Vagina (tissue), 2 donors: ENCODE measurements at places on chromosomes 3 and 15. TPM values are rescaled to one million over a fixed set of nuclear protein-coding genes. Genes with fewer than 3 reads are reported as not detected.

DNA sequence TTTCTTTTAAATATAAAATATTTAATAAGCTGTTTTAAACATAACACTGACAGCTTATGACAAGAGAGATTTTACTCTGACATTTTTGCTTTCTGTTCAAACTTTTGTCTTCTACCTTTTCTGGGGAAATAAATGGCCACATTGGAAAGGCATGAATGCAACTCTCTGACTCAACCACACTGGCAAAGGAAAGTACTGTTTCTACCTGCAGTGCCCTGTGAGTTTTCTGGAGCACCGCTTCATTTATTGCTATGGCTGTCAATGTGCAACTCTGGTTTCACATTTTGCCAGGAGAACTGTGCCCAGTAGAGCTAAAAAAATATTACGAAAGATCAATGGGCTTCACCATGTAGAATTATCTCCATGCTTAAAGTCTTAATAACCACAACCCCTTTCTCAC lies 15.1 kb downstream of the PDZRN3 start:
- DNase-seq, result no peak

CD200 gene
- total RNA-seq, result 3.9 TPM

- no peak for DNase-seq
Observed at GRCh38 chr3:18098960-18099587, 326.1 kb downstream of the SATB1 start.

DNA sequence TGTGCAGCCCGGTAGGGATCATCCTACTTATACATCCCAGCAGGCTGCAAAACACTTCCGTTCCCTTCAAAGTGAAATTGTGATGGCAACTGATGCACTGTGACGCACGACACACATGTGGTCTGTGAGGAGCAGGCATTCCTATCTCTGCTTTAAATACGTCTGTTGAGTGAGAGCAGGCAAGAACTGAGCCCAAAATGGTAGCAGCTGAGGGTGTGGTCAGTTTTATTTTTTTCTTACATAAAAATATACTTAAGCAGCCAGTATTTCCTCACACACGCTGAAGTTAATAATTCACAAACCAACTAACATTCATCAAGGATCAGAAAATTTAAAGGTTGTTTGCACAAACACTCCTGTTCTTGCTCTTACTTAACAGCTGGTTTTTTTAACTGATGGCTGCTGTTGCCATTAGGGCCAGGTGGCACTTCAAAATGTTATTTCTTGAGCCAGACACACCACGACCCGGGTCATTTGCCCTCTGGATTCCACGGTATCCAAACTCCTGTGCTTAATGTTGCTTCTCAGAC lies 23.9 kb downstream of the LRIG1 start:
- DNase-seq, result no peak

GRCh38 chr3:48596676-48597407 lies 1.7 kb upstream of the COL7A1 start:
- no peak for DNase-seq

- no peak for DNase-seq
Observed at GRCh38 chr3:142940000-142940399, 23.5 kb downstream of the PAQR9 start.

DNA sequence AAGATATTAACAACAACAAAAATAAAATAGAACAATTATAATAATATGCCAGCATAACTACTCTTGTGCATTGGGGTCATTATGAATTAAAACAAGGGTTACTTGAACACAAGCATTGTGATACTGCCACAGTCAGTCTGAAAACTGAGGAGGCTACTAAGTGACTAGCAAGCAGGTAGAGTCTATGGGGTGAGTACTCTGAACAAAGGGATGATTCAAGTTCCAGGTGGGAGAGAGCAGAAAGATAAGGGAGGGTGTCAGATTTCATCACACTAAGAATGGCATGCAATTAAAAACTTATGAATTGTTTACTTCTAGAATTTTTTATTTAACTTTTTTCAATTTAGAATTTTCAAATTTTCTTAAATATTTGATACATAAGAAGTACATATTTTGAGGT lies 754.4 kb upstream of the GOLIM4 start:
- DNase-seq, result no peak

MEGF11 gene
- 0.25 TPM for total RNA-seq

DNA sequence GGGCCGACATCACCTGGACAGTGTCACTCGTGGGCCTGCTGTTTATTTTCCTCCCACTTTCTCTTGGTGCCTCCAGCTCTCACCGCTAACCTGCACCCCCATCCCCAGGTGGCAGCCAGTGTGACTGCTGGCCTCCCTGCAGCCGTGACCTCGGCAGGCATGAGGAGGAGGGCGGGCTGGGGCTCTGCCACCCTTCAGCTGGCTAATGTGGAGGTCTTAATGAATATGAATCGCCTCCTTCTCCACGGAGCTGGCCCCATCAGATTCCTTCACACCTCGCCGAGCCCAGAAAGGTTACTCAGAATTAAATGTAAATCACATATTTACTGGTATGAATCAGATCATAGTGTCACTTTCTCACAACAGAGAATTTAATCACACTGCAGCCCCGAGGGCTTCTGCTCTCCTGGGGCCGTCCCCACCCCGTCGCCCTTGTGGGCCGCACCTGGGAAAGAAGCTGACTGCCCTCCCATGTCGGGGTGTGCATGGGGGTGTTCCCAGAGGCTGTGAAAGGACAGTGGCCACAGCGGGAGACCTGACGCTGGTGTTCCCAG lies 171.1 kb upstream of the TLE3 start:
- no peak for DNase-seq

- no peak for DNase-seq
Observed at GRCh38 chr3:51876186-51876585, 785 bp upstream of the IQCF5 start.

DNA sequence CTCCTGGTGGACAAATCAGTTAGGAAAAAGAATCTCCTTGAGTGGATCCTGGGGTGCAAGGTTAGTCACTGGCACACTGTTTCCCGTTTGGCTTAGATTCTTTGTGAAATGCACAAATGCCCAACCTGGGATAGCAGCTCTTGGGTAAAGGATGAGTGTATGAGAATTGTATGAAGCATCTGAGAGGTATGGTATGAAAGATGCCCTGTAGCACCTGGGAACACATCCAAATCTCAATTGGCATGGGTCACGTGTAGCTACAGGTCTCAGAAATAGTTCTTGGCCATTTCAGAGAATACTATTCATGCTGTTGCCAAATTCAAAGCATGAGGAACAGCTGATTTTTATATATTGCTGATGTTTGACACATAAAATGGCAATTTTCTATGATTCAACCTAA lies 84.3 kb downstream of the KCNH8 start:
- DNase-seq, result no peak

DNA sequence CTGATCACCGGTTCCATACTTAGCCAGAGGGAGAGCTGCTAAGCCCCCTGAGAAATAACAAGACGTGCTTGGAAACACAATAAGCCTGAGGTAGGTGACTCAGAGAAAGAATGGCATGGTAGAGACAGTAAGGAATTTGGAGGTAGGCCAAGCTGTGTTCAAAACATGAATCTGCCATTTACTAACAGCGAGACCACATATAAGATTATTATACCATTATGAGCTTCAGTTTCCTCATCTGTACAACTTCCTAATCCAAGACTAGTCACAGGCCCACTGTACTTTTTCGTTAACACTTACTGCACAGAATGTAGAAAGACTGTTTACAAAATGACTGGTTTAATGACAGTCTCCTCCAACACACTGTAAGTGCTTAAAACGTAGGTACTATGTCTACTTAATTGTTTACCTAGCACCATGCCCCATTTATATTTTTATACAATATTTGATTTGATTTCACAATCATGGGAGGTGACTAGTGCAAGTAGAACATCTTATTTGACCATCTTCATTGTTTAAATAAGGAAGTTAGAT lies 25.7 kb downstream of the ATOSA start:
- DNase-seq, result no peak

- DNase-seq, result no peak
Observed at GRCh38 chr15:74789171-74789631, 7.3 kb downstream of the CSK start.

- no peak for DNase-seq
Observed at GRCh38 chr3:10248984-10249748, 907 bp downstream of the TATDN2 start.

DNA sequence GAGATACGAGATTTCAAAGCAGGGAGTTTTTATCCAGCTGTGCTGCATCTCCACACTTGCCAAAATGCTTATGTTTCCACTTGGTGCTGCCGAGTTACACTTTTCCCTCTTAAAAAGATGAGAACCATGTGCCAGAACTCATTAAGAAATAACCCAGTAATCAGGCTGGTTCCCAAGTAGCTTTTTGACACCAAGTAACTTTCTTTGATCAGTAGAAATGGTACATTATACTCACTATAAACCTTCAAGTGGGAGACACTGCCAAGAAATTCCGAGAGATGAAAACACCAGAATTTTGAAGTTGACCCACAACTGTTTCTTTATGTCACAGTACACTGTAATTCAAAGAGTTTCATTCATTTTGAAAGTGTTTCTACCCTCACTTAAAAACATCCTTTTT lies 164.6 kb upstream of the CCDC54 start:
- DNase-seq, result no peak

- DNase-seq, result no peak
Observed at GRCh38 chr3:159150180-159150579, 348.3 kb downstream of the MFSD1 start.

DNA sequence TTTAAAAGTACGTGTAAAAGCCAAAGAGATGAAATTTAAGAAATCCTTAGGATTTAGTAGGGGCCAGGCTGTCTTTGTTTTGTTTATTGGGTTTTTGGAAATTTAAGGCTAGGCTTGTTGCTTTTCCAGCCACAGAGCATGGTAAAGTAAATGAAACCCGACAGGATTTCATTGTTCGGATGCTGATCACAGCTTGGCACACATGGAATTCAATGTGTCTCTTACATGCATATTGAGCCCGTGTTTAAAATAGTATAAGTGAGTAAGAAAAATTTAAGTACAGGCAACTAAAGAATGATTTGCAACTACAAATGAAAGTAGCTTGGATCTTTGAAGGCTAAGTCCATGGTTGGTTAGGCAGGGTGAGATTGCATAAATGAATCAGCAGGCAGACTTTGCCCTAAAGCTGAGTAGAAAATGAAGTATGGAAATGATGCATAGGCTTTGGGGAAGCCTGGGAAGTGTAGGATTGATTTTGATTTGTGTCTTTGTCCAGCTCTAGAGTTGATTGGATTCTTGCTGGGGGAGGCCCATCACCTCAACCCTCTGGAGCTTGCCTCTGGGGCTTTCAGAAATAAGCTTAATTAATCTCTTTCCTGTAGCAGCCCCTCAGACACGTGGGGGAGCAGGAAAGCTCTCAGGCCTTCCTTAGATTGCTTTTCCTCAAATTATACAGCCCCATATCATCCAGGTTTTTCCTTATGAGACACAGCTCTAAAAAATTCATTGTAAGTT lies 68.2 kb upstream of the ADAMTSL3 start:
- DNase-seq, result no peak
